ENCODE measurements at places on chromosomes 5 and 9.
A peak's percentile ranks its signal among the peaks of the same experiment; 100 is the strongest.

GRCh38 chr9:127507751-127508648 lies 56.7 kb downstream of the LRSAM1 start:
- no peak for DNase-seq

- peak; percentile 64 for DNase-seq
Observed at GRCh38 chr9:92140074-92140753, 25.0 kb upstream of the SPTLC1 start.

- no peak for DNase-seq
Observed at GRCh38 chr5:106127985-106128384, 1542.8 kb downstream of the EFNA5 start.

- DNase-seq = no peak
Observed at GRCh38 chr9:136335296-136336155, 8.2 kb downstream of the GPSM1 start.

- peak; percentile 26 for DNase-seq
Observed at GRCh38 chr5:107979291-107979690, 308.6 kb upstream of the EFNA5 start.

DNA sequence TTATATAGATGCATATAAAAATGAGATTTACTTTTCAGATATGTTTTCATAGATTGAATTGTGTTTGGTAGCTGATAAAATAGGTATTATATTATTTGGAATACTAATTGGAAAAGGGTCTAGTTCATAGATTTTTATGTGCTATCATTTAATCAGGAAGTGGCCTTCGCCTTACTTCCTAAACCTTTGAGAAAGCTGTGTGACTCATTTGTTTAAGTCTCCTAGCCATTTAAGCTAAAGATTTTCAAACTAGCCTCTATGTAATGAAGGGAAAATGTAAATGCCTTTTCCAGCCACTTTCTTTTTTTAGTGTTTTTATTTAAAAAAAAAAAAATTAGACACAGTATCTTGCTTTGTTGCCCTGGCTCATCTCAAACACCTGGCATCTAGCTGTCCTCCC lies 97.5 kb downstream of the DMXL1 start:
- no peak for DNase-seq

DNA sequence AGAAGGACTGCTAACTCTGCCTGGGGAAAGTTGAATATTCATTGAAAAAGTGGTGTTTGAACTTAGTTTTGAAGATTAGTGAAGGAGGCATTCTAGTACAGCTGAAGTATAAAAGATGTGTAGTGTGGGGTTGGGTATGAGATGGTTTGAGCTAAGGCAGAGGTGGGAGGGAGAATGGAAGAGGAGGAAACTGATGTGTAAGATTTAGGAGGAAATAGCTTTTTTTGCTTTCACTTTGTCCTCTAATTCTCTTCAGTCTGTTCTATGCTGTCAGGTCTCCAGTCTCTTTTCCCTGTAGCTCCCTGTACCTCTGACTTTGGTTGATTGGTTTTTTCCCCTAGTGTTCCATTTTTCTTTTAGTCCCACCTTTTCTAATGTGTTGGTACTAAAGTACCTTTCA lies 9.0 kb downstream of the CREBRF start:
- DNase-seq = no peak

GRCh38 chr5:35860686-35861085 lies 4.0 kb downstream of the IL7R start:
- DNase-seq = peak; percentile 91

DNA sequence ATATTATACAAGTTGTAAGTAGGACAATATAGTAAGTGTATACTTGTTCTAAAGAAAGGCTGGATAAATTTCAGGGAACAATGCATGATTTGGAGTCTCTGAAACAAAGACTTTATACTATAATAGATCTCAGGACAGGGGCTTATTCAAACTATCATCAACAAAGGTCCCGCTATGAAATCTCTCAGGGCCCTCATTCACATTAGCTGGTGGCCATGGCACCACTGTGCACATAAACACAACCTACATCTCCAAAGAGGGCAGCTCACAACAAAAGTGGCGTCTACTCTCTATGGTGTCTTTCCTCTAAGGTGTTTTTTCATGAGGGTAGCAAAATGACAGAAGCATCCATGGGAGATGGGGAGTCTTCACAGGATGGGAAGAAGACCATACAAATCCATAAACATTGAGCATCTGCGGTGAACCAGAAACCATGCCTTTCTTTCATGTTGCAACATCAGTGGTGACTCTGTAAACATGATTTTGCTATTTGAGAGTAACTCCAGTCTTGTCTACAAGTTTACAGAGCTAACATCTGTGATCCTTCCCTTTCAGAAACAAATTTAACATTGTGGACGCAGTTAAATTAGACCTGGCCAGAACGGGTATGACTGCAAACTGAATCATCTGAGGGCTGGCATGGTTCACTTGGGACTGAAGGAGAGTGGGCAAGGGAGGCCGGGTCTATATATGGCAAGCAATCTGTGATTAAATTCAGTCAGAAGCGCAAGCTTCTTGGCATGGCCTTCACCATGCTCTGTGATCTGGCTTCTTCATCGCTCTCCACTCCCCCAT lies 5.5 kb downstream of the TTLL11 start:
- peak; percentile 78 for DNase-seq

DNA sequence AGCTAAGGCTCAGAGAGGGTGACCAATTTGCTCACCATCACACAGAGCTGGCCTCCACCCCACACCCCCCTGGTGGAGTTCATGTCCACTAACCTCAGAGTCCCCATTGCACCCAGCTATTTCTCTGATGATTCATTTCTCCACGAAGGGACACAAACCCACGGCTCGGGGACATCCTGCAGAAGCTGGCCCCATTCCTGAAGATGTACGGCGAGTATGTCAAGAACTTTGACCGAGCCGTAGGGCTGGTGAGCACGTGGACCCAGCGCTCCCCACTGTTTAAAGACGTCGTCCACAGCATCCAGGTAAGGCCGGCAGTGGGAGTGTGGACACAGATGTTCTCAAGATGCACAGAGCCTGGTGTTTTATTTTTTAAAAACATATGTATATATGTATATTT lies 52.6 kb upstream of the SUSD3 start:
- no peak for DNase-seq

- DNase-seq = peak; percentile 81
Observed at GRCh38 chr5:107869438-107870115, 198.8 kb upstream of the EFNA5 start.

GRCh38 chr5:138331449-138332368 lies at the start of gene CDC25C:
CDC25C (minus strand) TSS chr5:138331804; CDS start chr5:138331180, 624 bp downstream.
- peak; percentile 99 for DNase-seq

GRCh38 chr9:27157736-27158135 lies 48.7 kb downstream of the TEK start:
- DNase-seq = no peak

DNA sequence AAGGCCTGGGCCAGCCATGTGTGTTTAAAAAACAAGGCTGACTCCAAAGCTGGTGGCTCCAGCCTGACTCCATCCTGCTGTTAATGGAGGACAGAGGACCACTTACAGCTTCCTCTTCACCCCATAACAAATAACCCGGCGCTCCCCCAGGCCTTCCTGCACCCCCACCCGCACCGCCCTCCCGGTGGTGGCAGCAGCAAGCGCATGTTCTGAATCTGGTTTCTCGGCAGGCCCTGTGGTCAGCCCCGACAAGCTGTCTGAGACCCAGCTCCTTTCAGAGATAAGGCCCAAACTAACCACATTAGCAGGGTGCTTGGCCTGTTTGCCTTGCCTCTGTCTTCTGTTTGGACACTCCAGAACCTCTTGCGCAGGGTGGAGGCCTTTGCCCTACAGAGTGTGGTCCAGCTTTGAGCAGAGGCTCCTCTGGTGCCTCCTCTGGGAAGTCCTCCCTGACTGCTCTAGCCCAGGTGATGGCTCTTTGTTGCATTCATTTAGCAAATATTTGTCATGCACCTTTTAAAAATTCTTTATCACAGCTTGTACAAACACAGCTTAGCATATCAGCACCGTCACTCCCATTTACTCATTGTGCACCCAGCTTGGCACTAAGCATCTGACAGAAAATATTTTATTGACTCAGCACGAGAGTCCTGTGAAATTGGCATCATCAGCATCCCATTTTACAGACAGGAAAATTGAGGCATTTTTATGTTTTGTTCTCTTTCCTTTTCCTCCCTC lies 78.4 kb downstream of the NDFIP1 start:
- no peak for DNase-seq

DNA sequence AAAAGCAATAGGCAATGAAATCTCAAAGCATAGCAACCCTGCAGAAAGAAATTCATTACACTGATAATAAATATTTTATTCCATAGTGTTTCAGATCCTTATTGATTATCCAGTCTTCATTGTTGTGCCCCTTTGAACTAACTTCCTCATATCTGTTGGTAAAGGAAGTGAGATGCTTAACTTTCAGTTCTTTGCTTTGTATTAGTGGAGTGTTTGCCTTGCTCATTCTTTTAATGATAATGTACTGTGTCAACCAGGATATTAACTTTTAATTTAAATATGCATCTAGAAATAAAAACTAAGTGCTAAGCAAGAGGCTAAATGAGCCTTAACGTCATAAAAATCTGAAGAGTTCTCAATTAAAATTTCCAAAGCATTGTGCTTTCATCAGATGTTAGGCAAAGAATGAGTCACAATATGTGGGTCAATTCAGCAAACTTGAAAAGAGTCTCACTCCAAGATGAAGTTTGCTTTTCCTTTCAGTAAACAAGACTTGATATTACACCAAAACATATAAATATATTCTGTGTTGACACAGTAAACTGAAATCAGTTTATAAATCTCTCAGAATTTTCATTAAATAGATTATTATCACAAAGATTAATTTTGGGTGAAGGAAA lies 105.9 kb downstream of the GIN1 start:
- DNase-seq = no peak

- no peak for DNase-seq
Observed at GRCh38 chr5:145462525-145462924, 372.6 kb downstream of the PRELID2 start.

GRCh38 chr9:22118810-22119521 lies 109.9 kb upstream of the CDKN2B start:
- no peak for DNase-seq

GRCh38 chr9:4849369-4849768 lies 56.6 kb downstream of the RCL1 start:
- no peak for DNase-seq

- DNase-seq = no peak
Observed at GRCh38 chr5:107959573-107960279, 289.0 kb upstream of the EFNA5 start.

- DNase-seq = no peak
Observed at GRCh38 chr5:140113180-140113698, 670 bp upstream of the PURA start.

DNA sequence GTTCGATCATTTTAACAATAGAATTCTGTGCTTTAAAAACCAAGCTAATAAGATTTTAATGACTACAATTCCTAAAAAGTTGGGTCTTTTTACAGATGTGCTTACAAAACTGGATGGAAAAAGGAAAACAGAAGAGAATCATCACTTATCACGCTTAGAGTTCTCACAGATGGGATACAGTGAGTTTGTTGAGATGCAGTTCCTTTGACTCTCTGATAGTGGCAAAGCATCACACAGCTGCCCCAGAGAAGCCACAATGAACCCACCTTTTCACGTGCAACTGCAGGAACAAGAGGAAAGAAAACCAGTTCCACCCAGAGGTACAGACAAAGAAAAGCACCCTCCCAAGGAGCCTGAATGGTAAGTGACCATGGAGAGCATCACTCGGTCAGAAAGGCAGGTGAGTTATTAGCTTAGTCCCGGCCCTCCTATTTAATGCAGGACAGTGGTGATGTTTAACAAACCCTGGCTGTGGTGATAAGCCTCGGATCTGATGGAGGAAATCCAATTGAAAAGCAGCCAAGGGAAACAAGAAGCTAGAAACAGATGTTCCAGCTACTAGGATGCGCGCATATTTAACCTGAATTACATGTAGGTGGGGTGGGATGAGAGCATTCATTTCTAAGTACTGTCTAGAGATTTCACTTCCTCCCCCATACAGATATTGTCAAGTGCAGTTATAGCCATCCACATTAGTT lies 167.7 kb downstream of the TARS1 start:
- DNase-seq = no peak

DNA sequence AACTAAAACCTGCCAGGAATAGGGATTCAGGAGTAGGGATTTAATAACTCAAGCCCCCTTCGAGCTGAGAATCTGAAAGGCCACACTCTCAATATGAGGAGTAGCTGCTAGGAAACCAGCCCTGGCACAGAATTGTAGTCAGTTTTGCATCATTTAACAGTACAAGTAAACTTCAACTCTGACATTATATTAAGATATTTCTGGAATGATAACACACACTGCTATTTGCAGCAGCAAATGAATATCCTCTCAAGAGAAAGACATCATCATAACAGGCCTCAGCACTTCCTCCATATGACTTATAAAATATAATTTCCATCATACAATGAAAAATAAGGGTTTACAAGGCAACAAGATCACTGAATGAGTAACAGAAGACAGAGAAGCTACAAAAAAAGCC lies 138.2 kb upstream of the RFX3 start:
- peak; percentile 28 for DNase-seq

DNA sequence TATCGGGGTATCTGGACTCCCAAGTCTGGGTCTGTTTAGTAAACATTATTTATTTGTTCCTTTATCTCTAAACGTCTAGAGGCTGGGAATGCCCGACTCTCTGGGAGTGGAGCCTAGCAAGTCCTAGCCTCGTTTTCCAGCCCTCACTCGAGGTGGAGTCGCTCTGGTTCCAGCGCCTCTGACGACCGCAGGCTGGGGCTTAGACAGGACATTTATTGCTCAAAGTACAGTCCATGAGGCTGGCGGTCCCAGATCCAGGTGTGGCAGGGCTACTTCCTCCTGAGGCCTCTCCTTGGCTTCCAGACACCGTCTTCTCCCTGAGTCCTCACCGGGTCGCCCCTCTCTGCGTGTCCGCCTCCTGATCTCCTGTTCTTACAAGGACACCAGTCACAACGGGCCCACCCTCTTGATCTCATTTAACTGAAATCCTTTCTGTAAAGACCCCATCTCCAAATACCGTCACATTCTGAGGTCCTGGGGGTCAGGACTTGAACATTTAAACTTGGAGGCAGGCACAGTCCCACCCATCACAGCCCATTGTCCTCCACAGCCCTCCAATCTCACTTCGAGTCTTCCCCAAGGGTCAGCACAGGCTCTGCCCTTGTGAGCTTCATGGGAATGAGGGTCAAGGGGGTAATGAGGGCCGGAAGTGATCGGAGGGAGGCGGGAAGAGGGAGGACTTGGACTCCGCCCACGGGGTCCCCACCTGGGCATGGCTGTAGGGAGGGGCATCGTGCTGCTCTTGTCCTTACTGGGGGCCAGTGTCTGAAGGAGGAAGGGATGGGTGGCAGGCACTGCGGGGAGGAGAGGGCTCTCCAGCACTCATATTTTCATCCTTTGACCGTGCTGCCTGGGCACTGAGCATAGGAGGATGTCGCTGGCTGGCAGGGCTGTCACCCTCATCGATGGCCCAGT lies 12.2 kb upstream of the CLPTM1L start:
- DNase-seq = no peak

- no peak for DNase-seq
Observed at GRCh38 chr9:109974143-109974917, 194.3 kb downstream of the PALM2AKAP2 start.

Data from AG10803 (cell line).